ENCODE measurements at places on chromosomes 6 and 20. TPM values are rescaled to one million over a fixed set of nuclear protein-coding genes. Genes with fewer than 3 reads are reported as not detected.

CFAP61 gene
- polyA plus RNA-seq = 3.5 TPM

RNF182 gene
- 3.9 TPM for polyA plus RNA-seq

MAK gene
- 1.4 TPM for polyA plus RNA-seq

DNA sequence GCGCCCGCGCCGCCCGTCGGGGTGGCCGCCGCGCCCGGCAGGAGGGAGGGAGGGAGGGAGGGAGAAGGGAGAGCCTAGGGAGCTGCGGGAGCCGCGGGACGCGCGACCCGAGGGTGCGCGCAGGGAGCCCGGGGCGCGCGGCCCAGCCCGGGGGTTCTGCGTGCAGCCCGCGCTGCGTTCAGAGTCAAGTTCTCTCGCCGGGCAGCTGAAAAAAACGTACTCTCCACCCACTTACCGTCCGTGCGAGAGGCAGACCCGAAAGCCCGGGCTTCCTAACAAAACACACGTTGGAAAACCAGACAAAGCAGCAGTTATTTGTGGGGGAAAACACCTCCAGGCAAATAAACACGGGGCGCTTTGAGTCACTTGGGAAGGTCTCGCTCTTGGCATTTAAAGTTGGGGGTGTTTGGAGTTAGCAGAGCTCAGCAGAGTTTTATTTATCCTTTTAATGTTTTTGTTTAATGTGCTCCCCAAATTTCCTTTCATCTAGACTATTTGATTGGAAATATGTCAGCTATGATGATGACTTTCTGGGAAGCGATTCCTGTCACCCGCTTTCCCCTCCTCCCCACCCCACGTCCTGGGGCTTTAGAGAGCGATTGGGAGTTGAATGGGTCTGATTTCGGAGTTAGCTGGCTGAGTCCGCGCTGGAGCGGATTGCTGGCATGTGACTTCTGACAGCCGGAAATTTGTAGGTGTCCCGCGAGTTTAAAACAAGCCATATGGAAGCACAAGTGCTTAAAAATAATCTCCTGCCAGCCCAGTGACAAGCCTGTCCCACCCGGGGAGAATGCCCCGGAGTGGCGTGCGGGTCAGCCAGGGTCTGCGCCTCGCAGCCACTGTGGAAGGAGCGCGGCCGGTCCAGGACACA, 1.1 kb downstream of the ESR1 start:
- no peak for DNase-seq

SAMD3 gene
- 0.96 TPM for polyA plus RNA-seq

DNA sequence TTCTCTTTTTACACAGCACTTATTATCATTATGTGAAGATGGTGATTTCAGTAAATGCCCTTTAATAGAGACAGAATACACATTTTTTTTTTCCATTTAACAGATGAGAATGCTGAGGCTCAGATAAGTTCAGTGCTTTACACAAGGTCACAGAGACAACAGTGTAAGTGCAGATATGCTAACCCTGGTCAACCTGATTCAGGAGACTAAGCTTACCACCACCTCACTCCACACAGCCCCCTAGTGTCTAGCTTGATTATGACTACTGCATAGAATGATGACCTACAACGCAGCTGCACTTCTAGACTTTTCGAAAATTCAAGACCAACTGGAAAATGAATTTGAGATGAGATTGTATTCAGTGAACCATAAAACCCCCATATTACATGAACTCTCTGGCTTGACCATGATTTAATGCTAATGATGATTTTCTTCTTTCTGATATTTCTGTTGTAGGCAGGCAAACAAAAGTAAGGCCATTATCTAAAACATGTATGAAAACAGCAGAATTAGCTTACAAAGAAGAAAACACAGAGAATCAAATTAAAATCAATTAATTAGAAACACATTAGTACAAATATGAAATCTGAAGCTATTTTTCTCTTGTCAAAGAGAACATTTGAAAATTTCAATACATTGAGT, 212.1 kb upstream of the PHACTR1 start:
- no peak for DNase-seq

DNA sequence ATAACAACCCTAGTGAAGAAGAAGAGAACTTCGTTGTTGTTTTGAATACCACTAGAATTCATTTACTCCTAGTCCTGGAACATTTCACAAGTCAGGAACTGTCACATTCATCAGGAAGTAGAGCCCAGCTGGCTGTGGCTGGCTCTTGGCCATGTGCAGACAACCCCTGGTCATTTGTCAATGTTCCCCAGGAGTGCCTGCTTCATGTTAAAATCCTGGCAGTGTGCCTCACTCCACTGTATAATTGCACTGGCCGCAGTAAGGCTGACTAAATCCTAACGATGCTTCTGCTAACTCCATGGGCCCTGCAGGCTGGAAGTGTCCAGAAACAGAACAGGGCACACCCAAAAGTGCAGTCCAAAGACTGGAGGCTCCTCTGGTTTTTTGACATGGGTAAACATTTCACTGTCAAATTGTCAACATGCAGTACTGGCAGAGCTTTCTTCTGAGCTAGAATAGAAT, 41.5 kb upstream of the ADGRF1 start:
- DNase-seq = peak; percentile 85

VGLL2 gene
- polyA plus RNA-seq = not detected

- no peak for DNase-seq
Measured at GRCh38 chr20:46400828-46401477, 5.5 kb downstream of the ELMO2 start.

GRCh38 chr6:152905551-152906299, 77.1 kb downstream of the FBXO5 start:
- no peak for DNase-seq

- no peak for DNase-seq
Measured at GRCh38 chr6:166512567-166512966, 73.9 kb downstream of the RAMACL start.

DNA sequence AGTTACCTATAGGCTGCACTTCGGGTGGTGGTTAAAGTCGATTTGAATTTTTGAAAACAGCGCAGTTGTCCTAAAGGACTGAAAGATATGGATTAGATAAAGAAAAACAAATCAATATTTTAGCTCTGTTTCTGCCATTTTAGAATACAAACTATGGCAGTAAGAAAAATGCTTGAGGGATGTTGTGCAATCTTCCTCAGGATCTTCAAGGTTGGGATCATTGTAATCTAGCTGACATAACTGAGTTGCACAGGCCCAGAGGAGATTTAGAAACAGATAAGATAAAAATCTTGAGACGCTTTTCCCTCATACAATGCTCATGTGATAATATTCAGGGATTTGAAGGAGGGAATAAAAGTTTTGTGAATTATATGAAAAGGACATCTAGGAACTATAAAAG, 926 bp downstream of the PEX3 start:
- DNase-seq = no peak

RFX6 gene
- not detected for polyA plus RNA-seq

METTL24 gene
- 14.7 TPM for polyA plus RNA-seq

PRR18 gene
- 0.25 TPM for polyA plus RNA-seq
